A172 (cell line): ENCODE measurements at places on chromosomes 3 and 15.

GRCh38 chr15:59618406-59618805 is 6.8 kb downstream of the GCNT3 start:
- DNase-seq = no peak

DNA sequence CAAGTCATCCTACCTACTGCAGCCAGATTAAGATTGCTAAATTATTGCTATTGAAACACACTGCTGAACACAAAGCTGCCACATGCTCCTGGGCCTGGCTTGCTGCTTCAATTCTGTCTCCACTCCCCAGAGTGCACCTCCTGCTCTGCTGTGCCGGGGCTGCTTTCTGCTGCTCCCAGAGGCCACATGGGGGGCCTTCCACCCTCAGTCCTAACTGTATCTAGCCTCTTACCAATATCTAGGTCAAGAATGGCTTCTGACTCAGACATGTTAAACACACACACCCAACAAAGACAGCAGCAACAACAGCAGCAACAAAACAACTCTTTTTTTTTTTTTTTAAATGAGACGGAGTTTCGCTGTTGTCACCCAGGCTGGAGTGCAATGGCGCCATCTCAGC is 33.0 kb downstream of the MYZAP start:
- no peak for DNase-seq

- DNase-seq = peak; percentile 32
Observed at GRCh38 chr3:54122324-54123002, at the start of gene CACNA2D3. Gene CACNA2D3, plus strand, starts transcription at chr3:54122552.

- no peak for DNase-seq
Observed at GRCh38 chr3:22971497-22971896, 231.6 kb upstream of the UBE2E2 start.

DNA sequence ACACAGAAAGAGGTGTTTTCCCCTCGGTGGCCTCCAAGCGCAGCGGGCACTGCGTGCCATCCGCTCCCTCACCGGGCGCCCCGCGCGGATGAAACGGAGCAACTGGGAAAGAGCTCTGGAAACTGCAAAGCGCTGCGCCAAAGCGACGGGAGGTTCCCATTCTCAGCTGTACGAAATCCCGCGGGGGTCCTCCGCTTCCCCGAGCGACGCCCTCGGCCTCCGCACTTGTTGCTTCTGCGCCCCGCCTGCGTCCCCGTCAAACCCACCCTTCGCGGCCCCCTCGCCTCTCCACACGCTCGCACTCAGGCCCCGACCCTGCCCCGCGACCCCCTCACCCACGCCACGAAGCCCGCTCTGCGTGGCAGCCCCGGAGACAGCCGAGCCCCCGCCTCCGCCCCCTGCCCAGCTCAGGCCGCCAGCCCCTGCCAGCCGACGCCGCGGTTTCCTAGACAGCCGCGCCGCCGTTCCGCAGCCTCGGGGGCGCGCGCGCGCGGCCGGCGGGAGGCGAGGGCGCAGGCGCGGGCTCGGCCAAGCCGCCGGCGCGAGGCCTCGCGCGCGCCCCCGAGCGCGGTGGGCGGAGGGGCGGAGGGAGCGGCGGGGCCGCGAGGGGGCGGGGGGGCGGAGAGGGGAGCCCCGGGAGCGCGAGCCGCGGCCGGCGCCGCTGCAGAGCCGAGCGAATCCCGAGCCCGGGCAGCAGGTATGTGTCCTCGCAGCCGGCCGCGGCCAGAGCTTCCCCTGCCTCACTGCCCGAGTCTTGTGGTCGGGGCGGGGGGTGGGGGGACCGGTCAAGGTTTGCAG is at the start of gene TMEM266:
TMEM266 (plus strand) TSS at position 666 of the 798 bp plus-strand sequence. CDS start 74,279 bp downstream, outside the sequence.
- DNase-seq = peak; percentile 8
